ENCODE measurements at places on chromosomes 16 and 17.

DNA sequence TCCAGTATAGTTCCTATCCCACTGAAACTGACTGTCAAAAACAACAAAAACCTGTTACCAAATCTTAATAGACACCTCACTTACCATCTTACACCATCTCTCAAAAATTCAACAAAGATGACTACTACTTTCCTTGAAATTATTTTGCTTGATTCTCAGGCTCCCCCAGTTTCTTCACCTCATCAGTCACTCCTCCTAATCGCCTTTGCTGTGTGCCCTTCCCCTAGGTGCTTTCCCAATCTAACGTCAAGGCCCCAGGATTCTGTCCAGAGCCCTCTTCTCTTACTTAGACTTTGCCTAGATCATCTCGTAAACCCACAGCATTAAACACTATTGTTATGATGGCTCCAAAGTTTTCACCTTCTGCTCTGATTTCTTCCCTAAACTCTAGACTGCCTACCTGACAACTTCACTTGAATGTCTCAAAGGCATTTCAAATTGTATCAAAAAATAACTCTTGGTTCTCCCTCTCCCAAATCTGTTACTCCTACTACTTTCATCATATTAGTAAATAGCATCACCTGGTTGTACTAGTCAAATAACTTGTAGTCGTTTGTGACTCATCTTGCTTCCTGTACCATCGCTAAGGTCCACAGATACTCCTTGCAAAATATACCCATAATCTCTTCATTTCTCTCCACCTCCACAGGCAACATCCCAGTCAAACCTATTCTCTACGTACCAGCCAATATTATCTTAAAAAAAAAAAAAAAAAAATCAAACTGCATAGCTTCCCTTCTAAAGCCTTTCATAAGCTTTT lies 18.0 kb downstream of the C16orf87 start:
- no peak for DNase-seq
- H3K27ac ChIP-seq, result no peak overlapping the region
- no peak overlapping the region for H3K4me3 ChIP-seq
- no peaks in the 10 kb centered on the region for H3K4me1 ChIP-seq
- H3K27me3 ChIP-seq, result no peaks in the 10 kb centered on the region
- H3K36me3 ChIP-seq, result no peaks in the 10 kb centered on the region

GRCh38 chr17:10894220-10894619 lies 56.3 kb upstream of the PIRT start:
- no peaks in the 10 kb centered on the region for H3K36me3 ChIP-seq
- no peak overlapping the region for H3K4me3 ChIP-seq
- H3K4me1 ChIP-seq, result no peaks in the 10 kb centered on the region

GRCh38 chr17:79304884-79305283 lies 230.3 kb downstream of the ENGASE start:
- no peaks in the 10 kb centered on the region for H3K4me1 ChIP-seq
- no peak overlapping the region for H3K27ac ChIP-seq
- peaks cover 7% of the 10 kb centered on the region for H3K27me3 ChIP-seq

DNA sequence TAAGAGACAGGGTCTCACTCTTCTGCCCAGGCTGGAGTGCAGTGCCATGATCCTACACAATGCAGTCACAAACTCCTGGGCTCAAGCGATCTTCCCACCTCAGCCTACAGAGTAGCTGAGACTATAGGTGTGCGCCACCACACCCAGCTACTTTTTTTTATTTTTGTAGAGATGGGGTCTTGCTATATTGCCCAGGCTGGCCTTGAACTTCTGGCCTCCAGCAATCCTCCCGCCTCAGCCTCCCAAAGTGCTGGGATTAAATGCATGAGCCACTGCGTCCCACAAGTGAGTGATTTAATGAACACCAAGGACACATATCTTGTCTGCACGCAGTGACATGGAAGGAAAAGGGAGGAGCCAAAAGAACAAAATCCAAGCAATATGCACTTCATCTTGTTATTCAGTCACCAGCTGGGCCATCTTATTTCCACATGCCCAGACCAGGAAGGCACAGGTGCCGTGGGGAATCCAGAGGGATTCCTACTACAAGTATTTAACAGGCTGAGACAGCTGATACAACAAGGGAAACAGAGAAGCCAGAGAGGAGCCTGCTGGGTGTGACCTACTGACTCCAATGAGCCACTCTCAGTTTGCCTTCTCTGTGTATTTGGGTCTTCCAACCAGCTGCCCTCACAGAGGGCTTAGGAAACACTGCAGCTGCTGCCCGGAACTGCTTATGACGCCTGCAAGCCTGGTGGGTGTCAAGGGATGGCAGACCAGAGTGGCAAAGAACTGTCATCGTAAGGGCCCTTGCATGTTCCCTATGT lies 17.0 kb downstream of the LSM12 start:
- no peak for DNase-seq
- H3K27me3 ChIP-seq, result no peaks in the 10 kb centered on the region
- H3K27ac ChIP-seq, result no peak overlapping the region
- H3K36me3 ChIP-seq, result peaks cover 4% of the 10 kb centered on the region
- no peak overlapping the region for H3K4me3 ChIP-seq

DNA sequence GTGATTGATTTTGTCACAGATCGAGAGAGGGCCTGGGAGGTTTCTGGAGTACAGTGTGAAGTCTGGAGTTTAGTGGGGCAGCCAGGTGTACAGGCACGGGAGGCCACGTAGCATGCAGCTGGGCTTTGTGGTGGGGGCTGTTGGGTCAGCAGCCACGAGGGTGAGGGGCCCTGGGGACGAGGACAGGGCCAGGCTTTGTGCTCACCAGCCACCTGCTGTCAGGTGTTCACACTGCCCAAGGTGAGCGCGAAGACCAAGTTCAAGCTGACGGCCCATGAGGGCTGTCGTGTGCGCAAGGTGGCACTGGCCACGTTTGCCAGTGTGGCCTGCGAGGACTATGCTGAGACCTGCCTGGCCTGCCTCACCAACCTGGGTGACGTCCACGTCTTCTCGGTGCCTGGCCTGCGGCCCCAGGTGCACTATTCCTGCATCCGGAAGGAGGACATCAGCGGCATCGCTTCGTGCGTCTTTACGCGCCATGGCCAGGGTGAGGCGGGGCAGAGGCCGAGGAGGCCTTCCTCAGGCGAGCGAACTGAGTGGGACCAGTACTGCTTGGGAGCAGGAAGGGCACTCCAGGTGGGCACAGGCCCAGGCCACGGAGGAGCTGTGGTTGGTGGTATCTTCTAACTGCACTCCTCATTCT lies 15.9 kb downstream of the LLGL1 start:
- H3K27me3 ChIP-seq, result no peaks in the 10 kb centered on the region
- H3K4me1 ChIP-seq, result no peaks in the 10 kb centered on the region
- H3K4me3 ChIP-seq, result no peak overlapping the region
- H3K27ac ChIP-seq, result no peak overlapping the region

DNA sequence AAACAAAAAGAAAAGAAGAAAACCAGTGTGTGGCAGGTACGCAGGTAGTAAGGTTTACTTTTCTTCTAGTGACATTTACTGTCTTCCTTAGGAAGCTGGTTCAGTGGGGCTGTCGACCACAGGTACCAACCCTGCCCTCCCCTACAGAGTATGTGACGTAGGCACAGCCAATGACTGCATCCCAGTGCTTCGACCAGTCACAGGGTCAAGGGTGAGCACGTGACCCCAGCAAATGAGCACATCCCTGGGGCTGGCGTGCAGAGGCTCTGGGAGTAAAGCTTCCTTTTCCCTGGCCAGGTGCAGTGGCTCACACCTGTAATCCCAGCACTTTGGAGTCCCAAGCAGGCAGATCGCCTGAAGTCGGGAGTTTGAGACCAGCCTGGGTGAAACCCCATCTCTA lies 38.9 kb upstream of the PLCG2 start:
- no peaks in the 10 kb centered on the region for H3K27me3 ChIP-seq
- no peak overlapping the region for H3K4me3 ChIP-seq
- no peaks in the 10 kb centered on the region for H3K36me3 ChIP-seq
- H3K27ac ChIP-seq, result no peak overlapping the region
- no peak for DNase-seq
- H3K4me1 ChIP-seq, result no peaks in the 10 kb centered on the region

- peak overlapping the region; percentile 72 for H3K27ac ChIP-seq
- H3K4me1 ChIP-seq, result peaks cover 56% of the 10 kb centered on the region
- peaks cover 4% of the 10 kb centered on the region for H3K36me3 ChIP-seq
- no peaks in the 10 kb centered on the region for H3K27me3 ChIP-seq
- H3K4me3 ChIP-seq, result no peak overlapping the region
Measured at GRCh38 chr16:8958344-8959167, 5.2 kb downstream of the USP7 start.

DNA sequence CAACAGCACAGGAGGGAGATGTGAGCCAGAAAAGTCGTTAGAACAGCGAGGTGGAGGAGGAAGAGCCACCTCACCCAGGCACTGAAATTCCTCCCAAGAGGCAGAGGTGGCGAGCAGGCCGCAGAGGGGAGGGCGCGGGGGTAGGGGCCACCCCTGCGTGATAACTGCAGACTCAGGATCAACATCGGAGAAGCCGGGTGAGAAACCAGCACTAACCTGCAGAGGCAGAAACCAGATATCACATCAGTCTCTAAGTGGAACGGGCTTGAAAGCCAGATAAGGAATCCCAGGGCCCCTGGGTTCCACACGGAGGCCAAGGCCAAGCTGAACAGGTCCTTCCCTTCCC lies 39.4 kb upstream of the ZC3H18 start:
- no peaks in the 10 kb centered on the region for H3K36me3 ChIP-seq
- no peaks in the 10 kb centered on the region for H3K27me3 ChIP-seq

- H3K4me1 ChIP-seq, result no peaks in the 10 kb centered on the region
- H3K36me3 ChIP-seq, result no peaks in the 10 kb centered on the region
- no peak overlapping the region for H3K4me3 ChIP-seq
- no peaks in the 10 kb centered on the region for H3K27me3 ChIP-seq
- no peak overlapping the region for H3K27ac ChIP-seq
Measured at GRCh38 chr17:55452139-55452790, 30.6 kb upstream of the MMD start.

DNA sequence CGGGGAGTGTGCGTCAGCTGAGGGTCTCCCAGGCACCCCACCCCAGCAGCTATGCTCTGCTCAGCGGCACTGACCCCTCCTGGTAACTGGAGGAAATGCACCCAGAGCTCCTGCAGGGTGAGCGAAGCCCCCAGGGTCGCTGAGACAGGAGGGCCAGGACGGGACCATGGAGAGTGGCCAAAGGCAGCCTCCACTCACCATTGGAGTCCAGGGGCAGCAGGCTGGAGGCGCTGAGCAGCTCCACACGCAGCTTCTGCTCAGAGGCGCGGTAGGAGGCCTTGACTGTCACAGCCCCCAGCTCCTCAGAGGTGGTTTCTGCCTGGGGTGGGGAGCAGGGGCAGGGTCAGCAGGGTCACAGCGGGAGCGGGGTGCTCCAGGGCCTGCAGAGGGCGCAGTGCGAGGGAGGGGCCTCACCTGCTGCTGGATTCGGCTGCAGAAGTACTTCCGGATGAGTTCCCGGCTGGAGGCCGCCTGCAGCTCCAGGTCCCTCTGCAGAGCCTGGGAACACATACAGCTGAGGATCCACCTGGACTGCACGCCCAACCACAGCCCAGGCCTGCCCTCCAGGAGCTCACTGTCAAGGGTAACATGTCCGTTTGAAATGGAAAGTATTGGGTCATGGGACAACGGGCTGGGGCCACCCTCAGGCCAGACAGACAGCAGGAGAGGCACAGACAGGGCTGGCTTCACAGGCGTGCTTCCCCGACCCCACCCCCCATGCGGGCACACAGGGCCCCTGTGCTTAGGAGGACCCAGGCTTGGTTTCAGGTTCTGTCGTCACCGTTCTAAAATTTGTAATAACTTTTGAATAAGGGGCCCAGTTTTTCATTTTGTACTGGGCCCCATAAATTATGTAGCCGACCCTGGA lies 13.8 kb downstream of the UNC13D start:
- H3K27ac ChIP-seq, result no peak overlapping the region
- no peak overlapping the region for H3K4me3 ChIP-seq
- no peaks in the 10 kb centered on the region for H3K4me1 ChIP-seq
- DNase-seq, result no peak
- H3K36me3 ChIP-seq, result no peaks in the 10 kb centered on the region

Data from Panc1 (cell line).